ENCODE measurements at places on chromosomes 5 and 9.
A peak's percentile ranks its signal among the peaks of the same experiment; 100 is the strongest.

- no peak for DNase-seq
These were observed 10.6 kb upstream of the UBAP2 start for GRCh38 chr9:34059281-34059680.

GRCh38 chr9:129752900-129753729, at the start of gene PTGES:
Gene PTGES (minus strand): TSS chr9:129753042. CDS start chr9:129753012, 30 bp downstream.
- DNase-seq, result peak; percentile 32

DNA sequence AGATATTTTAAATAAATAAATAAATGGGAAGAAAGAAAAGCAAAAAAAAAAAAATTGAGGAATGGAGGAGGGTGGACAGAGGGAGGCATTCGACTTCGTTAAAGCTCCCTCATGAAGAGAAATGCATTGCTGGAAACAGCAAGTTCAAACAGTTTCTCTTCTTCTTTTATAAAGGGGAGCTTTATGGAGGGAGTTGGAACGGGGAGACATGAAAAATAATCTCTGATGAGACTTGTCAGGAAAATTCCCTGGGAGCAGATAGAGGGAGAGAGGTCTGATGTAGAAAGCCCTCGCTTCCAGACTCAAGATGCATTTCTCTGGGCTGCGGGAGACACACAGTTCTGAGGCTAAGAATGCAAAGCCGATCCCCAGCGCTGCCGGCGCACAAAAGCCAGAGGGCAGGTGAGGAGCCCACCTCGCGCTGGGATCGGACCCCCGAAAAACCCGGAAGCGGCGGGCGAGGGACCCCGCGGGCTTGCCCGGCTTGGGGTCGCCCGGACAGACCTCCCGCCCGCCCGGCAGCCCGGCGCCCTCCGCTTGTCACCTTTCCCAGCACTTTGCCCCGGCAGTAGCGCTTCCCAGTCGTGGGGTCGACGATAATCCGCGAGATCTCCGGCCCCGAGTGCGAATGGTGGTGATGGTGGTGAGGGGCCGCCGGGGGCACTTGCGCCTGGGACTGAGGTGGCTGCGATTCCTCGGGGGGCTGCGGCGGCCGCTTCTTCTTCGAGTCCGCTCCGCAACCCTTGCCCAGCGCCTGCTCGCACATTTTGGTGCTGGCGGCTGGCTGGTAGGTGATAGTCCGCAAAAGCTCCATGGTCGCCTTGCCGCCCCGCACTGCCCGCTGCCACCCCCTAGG, 512 bp downstream of the PLK2 start:
- peak; percentile 15 for DNase-seq

GRCh38 chr5:169561893-169562292, 21.7 kb upstream of the SPDL1 start:
- DNase-seq, result no peak

GRCh38 chr9:13444245-13445102, 165.0 kb upstream of the MPDZ start:
- DNase-seq, result no peak

DNA sequence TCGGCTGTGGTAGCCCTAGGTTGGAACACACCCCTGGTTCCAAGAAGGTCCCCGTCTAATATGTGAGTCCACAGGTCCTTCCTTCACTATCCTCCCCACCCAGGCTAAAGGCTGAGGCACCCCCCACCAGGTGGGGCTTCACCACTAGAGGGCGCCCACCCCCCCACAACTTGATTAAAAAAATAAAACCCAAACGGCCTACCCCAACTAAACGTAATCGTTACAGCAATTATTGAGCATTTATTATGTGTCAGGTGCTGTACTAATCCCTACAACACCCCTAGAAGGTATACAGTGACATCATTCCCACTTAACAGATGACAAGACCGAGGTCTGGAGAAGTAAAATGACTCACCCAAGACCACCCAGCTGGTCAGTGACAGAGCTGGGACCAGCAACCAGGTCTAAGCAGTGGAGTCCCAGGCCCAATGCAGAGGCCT, 65.0 kb downstream of the FGF18 start:
- peak; percentile 32 for DNase-seq

DNA sequence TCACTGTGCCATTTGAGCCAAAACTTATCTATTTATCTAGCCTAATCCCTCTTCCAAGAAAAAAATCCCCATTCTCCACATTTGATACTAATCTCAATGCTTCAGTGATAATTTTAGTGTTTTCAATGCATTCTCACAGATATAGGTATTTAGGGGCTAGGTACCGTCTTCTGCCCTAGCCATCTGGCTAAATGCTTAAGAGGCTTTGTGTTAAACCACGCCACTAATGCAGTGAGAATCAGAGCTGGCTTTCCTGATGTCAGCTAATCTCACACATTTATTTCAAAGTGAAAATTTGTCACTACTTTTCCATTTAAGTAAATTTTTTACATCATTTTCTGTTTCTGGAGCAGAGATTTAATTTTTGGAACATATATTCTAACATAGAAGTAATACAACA, 479.7 kb downstream of the MAN2A1 start:
- no peak for DNase-seq

DNA sequence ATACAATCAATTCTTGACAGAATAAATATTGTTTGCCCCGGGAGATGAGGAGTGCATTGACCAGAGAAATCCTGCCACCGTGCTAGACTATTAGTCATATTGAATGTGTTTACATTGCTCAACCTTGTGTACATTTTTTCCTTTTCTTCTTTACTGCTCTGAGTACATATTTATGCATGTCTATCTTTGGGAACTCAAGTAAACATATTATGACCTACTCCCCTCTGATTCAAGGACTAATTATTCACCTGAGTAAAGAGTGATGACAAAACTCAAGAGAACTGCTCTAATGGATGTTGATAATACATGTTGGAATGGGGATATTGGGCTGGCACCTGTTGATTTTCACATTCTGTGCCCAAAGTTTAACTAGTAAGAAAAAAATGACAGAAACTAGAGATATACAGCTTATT, 3.9 kb upstream of the SPINK1 start:
- no peak for DNase-seq
